Activated naive CD4-positive, alpha-beta T cell treated with anti-CD3 and anti-CD28 coated beads, Interleukin-2, amount 10 ng/mL, durations not matched to agents 7 days and 5 days (primary cell): ENCODE measurements at places on chromosomes 12 and 14.

- no peak for DNase-seq
These were observed 91.3 kb downstream of the DUSP6 start for GRCh38 chr12:89260841-89261637.

DNA sequence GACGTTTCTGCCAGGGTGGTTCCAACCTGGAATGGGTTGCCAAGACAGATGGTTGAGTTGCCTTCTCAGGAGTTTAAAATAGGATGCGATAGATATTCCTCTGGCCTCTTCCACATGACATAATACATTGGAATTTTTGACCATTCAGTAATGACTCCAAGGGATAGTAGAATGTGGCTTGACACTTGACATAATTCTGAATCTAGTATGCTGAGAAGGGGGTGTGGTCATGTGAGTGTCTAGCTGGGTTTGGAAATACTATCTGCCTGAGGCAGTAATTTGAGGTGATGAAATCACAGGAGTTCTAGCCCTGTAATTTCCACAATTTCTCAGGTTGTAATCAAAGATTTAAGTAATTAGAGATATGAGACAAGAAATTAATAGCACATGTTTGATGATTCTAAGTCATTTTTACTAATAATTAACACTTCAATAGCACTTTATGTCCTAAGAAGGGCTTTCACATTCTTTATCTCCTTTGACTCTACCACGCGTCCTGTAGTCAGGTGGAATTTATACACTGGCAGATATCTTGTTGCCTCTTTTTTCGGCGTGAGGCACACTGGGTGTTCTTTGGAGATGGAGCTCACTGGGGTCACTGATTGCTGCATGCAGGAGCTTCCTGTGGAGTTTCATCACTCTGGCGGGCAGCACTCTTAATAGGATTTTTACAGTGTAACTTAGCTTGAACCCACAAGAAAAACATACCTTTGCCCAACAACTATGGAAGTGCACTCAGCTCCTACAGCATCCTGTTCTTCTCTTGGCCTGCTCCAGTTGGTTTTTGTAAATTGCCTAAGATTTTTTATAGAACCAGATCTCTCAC, 3.2 kb upstream of the AMIGO2 start:
- no peak for DNase-seq

DNA sequence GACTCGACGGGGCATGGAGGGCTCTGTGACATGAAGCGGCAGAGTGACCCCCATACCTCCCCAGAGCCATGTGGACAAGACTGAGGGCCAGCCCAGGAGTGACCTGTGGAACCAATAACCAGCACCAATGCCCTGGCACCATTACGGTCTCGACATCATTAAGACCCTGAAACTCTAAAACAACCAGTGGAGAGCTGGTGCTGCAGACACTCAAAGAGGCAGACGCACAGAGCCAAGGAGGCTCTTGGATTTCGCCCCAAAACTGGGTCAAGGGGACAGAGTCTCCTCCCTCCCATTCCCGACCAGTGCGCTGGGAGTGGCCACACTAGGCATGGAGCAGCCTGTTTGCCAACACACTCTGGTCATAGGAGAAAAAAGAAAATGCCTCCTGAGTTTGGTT, 41.6 kb upstream of the VASH1 start:
- no peak for DNase-seq

DNA sequence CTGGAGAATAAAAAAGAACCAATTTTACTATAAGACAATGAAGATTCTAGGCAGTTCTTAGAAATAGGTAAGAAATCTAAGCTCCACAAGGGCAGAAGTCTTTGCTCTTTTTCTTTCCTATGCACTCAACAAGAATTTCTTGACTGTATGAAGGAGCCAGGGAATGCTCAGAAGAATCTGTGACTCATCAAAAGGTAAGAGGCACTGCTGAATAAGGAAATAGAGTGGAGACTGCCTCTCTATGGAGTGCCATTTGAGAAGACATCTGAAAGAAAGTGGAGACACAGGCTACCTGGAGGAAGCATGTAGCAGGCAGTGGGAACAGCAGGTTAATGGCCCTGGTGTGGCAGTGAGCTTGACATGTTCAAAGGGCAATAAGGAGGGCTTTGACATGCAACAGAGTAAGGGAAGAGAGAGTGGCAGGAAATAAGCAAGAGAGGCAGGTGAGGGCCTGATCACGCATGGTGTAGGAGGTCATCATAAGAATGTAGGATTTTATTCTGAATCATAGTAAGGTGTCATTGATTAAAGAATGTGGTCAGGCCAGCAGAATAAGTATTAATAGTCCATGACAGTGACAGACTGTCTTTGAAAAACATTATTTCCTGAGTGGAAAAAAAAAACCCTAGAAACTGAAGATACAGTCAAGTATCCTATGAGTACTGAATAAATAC, 446.7 kb upstream of the GARIN6 start:
- no peak for DNase-seq

DNA sequence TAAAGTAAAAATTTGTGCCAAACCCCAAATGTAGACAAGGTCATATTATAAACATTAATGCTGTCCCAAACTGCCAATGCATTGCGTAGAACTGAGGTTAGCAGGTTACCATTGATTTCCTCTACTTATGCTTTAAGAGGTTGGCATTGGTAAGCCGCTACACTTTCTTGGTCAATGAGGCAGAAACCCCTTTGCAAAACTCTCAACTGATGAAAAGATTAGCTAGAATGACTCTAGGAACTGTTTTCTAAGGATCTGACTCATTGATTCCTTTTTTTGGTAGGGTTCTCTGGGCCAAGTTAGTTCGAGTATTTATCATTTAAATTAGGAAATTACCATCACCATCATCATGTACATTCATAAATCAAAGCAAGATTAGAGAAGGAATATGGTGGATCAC, 44.6 kb downstream of the HMGA2 start:
- no peak for DNase-seq

DNA sequence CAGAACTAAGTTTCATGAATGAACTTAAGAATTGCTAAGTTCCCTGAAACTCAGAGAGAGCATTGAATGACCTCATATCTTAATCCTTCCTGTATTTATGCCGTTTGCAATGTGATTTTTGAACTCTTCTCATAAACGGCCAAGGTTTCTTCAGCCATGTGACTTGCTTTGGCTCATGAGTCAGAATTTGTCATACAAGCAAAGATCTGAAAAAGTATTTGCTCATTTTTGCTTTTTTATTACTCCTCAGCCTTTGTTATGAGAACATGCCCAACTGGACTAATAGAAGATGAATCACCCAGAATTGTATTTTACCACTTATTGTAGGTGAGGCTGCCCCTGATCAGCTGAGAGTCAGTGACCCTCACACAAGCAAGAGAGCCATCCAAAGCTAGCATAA, 693.8 kb downstream of the BCL11B start:
- no peak for DNase-seq
